ENCODE measurements at places on chromosomes 3 and 15. TPM values are rescaled to one million over a fixed set of nuclear protein-coding genes. Genes with fewer than 3 reads are reported as not detected.

Gene GATM
- 97.8 TPM for total RNA-seq

Gene GCNT3
- not detected for total RNA-seq

Gene SMAD6
- 16.7 TPM for total RNA-seq

Gene RARB
- total RNA-seq: 21.8 TPM

Gene CHSY1
- 14.0 TPM for total RNA-seq

DNA sequence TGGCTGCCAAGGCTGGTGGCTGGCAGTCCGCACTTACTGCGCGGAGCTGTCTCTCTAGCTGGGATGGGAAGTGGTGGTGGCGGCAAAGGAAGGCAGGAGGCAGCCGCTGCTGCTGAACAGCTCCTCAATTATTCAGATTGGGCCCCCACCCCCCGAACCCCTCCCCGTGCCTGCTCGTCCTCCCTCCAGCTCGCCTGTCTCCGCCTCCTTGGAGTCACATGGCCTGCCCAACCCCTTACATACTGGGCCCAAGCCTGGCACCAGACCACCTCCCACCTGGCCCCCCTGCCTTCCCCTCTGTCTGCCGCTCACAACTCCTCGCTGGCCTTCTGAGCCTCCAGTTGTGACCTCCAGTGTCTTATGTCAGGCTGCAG, at the start of gene SLC7A14:
Gene SLC7A14, minus strand, starts transcription at position 139 of the 374 bp plus-strand sequence. CDS start 59,139 bp downstream, outside the sequence.
- H3K27me3 ChIP-seq: peaks cover 7% of the 10 kb centered on the region
- H3K4me3 ChIP-seq: peak within 1 kb of the TSS; percentile 45
- H3K4me1 ChIP-seq: peaks cover 12% of the 10 kb centered on the region
- no peak for DNase-seq
- H3K36me3 ChIP-seq: no peaks in the 10 kb centered on the region

DNA sequence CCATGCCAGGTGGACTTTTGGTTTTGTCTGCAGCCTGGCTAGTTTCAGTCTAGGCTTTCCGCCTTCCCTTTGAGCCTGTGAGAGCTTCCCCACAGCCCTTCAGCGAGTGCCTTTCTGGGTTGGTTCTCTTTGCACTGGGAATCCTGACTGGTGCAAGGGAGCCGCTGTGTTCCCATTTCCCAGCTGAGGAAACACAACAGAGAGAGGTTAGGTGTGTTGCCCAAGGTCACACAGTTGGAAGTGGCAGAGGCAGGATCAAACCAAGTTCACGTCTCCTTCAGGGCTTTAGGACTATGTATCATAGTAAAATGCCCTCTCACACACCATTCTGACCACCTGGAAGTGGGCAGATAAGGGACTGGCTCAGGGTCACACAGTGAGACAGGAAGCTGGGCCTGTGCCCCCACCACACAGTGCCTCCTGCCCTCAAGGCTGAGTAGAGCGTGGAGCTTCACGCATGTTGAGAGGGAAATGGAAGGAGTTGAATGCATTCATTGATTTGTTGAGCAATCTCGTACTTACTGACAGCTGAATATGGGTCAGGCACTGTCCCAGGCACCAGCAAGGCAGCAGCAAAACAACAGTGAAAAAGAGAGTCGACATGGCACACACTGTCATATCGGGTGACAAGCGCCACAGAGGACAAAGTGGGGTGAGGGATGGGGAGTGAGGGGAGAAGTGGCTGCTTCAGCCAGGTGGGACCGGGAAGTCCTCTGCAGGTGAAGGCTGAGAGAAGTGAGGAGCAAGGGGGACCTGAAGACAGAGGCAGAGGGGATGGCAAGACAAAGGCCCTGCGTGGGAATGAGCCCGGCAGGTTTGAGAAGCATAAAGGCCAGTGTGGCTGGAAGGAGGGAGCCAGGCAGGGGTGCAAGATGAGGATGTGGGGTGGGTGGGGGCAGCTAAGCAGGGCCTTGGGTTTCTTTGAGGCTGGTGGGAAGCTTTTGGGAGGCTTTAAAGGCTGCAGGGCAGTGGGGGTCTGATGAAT, 12.3 kb upstream of the ANPEP start:
- no peaks in the 10 kb centered on the region for H3K36me3 ChIP-seq
- H3K27ac ChIP-seq: no peak overlapping the region
- peaks cover 7% of the 10 kb centered on the region for H3K27me3 ChIP-seq
- no peak overlapping the region for H3K4me3 ChIP-seq

DNA sequence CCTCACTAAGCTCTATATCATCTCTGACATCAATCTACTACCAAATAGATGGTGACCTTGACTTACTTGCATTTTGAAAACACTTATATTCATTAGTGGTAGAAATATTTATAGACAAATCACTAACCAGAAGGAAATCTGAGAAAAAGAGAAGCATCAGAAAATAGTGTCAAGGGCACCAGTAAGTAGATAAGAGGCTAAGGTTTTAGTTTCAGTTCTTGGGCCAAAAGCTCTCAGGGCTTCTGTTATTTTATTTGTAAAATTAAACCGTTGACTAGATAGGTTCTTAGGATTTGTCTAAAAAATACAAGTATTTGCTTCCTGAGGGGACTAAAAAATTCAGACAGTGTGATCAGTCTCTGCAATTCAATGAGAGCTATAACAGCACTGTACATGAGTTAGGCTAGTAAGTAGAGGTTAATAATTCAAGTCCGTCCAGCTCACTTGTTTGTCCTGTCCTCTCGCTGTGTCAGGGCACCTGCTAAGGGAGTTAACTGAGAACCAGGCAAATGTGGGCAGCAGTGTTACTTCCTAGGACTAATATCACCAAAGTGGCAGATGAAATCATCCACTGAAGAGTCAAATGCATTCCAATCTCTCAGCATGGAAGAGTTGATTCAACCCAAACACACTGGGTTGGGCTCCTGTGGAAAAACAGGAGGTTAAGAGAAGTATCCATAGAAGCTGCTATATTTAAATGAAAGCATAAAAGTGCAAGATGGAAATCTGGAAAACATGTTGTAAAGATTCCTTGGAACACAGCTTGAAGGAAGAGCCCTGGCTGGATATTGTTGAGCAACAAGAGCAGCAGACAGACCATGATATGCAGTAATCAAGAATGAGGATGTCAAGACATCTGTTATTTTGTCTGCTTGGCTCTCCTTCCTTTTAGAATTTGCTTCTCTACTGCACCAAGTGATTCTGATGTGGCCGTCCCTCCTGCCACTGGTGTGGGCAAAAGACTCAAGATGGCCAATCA, 134.9 kb upstream of the ZBTB20 start:
- H3K36me3 ChIP-seq: no peaks in the 10 kb centered on the region
- peaks cover 18% of the 10 kb centered on the region for H3K4me1 ChIP-seq
- peak overlapping the region; percentile 24 for H3K27ac ChIP-seq
- H3K27me3 ChIP-seq: no peaks in the 10 kb centered on the region
- no peak overlapping the region for H3K4me3 ChIP-seq

GRCh38 chr3:196179380-196180308, 31.6 kb downstream of the ZDHHC19 start:
- H3K27ac ChIP-seq: no peak overlapping the region
- no peaks in the 10 kb centered on the region for H3K27me3 ChIP-seq
- no peaks in the 10 kb centered on the region for H3K36me3 ChIP-seq
- H3K4me1 ChIP-seq: no peaks in the 10 kb centered on the region
- no peak overlapping the region for H3K4me3 ChIP-seq

DNA sequence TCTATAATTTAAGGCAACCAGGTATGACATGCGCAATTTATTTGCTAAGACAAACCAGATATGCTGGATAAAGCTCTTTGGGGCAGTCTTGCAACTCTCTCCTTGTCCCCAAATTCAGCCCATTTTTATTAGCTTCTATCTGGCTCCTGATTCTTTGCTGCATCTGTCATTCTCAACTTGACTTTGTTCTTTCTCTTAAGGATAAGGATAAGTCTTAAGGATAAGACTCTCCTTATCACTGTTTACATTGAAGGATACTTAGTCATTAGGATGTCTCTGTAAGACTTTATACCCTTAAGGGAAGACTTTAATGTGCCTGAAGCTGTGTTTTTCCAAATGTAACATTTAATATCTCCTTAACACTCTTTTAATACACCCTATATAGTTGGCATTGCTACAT, 49.2 kb downstream of the ALCAM start:
- H3K27me3 ChIP-seq: no peaks in the 10 kb centered on the region
- H3K27ac ChIP-seq: no peak overlapping the region
- no peaks in the 10 kb centered on the region for H3K4me1 ChIP-seq
- no peak overlapping the region for H3K4me3 ChIP-seq

DNA sequence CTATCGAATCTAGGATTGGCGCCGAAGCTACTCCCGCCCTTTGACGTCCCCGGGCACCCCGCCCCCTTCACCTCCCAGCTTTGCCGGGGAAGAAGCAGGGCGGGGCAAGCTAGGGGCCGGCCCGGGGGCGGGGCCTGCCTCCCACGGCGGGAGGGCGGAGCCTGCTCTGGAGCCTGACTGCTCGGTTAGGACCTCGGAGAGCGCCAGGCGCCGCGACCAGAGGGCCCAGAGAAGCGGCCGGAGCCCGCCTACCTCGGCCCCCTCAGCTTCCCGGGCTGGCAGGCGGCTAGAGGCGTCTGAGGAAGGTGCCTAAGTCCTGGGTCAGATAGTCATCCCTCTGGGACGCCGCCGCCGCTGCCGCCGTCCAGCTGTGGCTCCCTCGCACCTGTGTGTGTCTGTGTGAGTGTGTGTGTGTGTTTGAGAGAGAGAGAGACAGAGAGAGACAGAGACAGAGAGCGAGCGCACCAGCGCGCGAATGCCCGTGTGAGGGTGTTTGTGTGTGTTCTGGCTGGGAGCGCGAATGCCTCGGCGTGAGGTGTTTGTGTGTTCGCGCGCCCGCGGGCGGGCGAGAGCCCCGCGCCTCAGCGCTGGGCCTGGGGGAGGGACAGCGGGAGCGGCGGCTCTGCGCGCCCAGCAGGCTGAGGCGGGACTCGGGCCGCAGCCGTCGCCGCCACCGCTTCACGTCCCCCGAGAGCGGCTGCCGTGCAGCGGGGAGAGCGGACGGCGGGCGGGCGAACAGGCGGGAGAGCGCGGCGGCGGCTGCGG, at the start of gene STXBP5L:
Gene STXBP5L, plus strand, starts transcription at position 176 of the 765 bp plus-strand sequence. CDS start 1,374 bp downstream, outside the sequence.
- peaks cover 10% of the 10 kb centered on the region for H3K4me1 ChIP-seq
- peak within 1 kb of the TSS; percentile 27 for H3K4me3 ChIP-seq
- H3K27me3 ChIP-seq: peaks cover 61% of the 10 kb centered on the region
- DNase-seq: peak; percentile 48
- H3K36me3 ChIP-seq: no peaks in the 10 kb centered on the region

GRCh38 chr15:38652998-38653397, 88.4 kb upstream of the RASGRP1 start:
- H3K27me3 ChIP-seq: peaks cover 4% of the 10 kb centered on the region
- H3K4me1 ChIP-seq: no peaks in the 10 kb centered on the region
- peak overlapping the region; percentile 80 for H3K27ac ChIP-seq
- no peak overlapping the region for H3K4me3 ChIP-seq
- DNase-seq: no peak

- no peaks in the 10 kb centered on the region for H3K27me3 ChIP-seq
- H3K4me1 ChIP-seq: no peaks in the 10 kb centered on the region
- no peak overlapping the region for H3K4me3 ChIP-seq
- no peak for DNase-seq
Measured at GRCh38 chr3:136385457-136385856, 135.3 kb downstream of the PCCB start.

DNA sequence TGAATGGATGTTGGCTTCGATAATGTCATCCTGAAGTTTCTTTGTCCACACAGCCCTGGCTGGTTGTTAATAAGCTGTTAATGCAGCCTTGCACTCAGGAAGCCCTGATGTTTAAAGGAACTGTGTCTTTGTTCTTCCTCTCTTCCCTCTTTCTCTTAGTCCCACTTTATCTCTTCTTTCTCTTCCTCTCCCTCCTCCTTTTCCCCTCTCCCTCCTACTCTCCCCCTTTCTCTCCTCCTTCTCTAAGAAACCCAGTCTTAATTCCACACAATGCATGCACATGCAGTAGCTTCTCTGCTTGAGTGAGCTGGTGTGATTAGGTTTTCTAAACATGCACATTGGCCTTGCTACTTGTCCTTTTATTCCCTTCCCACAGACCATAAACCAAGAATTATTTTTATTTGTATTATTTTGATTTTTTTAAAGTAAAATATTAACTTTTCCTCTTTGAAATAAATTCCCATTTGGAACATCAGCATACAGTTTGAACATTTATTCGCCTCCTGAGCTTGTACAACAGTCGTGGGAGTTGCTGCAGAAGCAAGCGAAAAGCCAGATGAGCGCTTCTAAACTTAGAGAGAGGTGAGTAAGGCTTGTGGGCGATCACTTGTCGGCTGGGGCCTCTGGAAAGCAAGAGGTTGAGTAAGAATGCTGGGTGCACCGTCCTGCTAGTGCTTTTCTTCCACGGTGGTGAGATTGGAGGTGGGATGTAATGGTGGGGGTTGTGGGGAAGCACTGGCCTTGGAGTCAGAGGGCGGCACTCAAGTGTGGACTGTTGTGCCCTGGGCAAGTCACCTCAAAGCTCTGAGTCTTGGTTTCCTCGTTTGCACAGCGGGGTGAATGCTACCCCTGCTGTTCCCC, 7.2 kb downstream of the GHRL start:
- H3K27me3 ChIP-seq: no peaks in the 10 kb centered on the region
- no peak overlapping the region for H3K4me3 ChIP-seq
- peaks cover 4% of the 10 kb centered on the region for H3K4me1 ChIP-seq
- no peak for DNase-seq
- peaks cover 77% of the 10 kb centered on the region for H3K36me3 ChIP-seq

DNA sequence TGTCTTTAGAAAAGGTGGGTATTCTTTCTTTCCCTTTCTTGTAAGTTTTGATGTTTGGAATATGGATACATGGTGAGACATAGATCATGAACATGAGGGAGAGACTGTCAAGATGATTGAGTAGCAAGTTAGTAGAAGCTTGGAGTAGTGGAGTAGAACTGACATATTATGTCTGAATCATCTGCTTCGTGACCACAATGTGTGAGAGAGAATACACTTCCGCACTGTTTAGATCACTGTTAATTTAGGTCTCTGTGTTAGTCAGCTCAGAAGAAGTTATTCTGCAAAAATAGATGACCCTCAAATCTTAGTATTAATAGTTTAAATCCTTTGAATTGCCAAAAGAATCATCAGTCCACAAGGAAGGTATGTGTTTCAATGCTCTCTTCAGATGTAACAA, 151.0 kb downstream of the OXSM start:
- no peak overlapping the region for H3K4me3 ChIP-seq
- H3K27me3 ChIP-seq: no peaks in the 10 kb centered on the region
- no peaks in the 10 kb centered on the region for H3K4me1 ChIP-seq
- H3K36me3 ChIP-seq: no peaks in the 10 kb centered on the region
- no peak overlapping the region for H3K27ac ChIP-seq
- no peak for DNase-seq

- peaks cover 8% of the 10 kb centered on the region for H3K4me1 ChIP-seq
- no peaks in the 10 kb centered on the region for H3K27me3 ChIP-seq
- H3K36me3 ChIP-seq: peaks cover 7% of the 10 kb centered on the region
- H3K27ac ChIP-seq: peak overlapping the region; percentile 62
Measured at GRCh38 chr3:52446631-52447511, 2.0 kb upstream of the SEMA3G start.

- no peak for DNase-seq
- no peaks in the 10 kb centered on the region for H3K4me1 ChIP-seq
- no peaks in the 10 kb centered on the region for H3K27me3 ChIP-seq
- H3K4me3 ChIP-seq: no peak overlapping the region
- no peak overlapping the region for H3K27ac ChIP-seq
- H3K36me3 ChIP-seq: no peaks in the 10 kb centered on the region
Measured at GRCh38 chr15:81923561-81924350, 122.1 kb downstream of the MEX3B start.

GRCh38 chr3:49805897-49806701, 3.0 kb downstream of the INKA1 start:
- no peaks in the 10 kb centered on the region for H3K36me3 ChIP-seq
- peak overlapping the region; percentile 99 for H3K4me3 ChIP-seq
- H3K4me1 ChIP-seq: peaks cover 34% of the 10 kb centered on the region
- H3K27ac ChIP-seq: peak overlapping the region; percentile 68
- DNase-seq: peak; percentile 49
- H3K27me3 ChIP-seq: no peaks in the 10 kb centered on the region

All from heart right ventricle (tissue), 16 donors.